ENCODE measurements at places on chromosomes 16 and 17. TPM values are rescaled to one million over a fixed set of nuclear protein-coding genes. Genes with fewer than 3 reads are reported as not detected.
A peak's percentile ranks its signal among the peaks of the same experiment; 100 is the strongest.

DNA sequence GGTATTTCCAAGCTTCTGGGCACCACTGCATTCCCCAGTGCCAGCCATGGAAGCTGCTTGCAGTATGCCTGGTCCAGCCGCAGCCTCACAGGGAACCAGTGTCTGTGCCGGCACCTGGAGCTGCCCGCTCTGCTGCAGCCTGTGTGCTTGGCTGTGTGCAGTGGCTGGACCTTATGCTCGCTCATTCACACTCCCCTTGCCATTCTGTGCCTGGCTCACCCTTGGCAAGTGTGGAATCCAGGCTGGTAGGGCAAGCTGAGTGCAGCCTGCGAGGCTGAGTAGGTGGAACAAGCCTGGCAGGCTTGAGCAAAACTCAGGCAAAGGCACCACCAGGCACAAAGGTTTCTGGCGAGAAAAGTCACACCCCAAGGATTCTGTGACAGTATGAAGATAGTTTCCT, 144.0 kb downstream of the MYO1D start:
- no peak overlapping the region for H3K4me3 ChIP-seq
- H3K4me1 ChIP-seq, result no peaks in the 10 kb centered on the region
- no peak for DNase-seq
- H3K27me3 ChIP-seq, result no peaks in the 10 kb centered on the region
- H3K27ac ChIP-seq, result no peak overlapping the region

The GUCY2D gene
- total RNA-seq, result not detected

The TEX14 gene
- 0.24 TPM for total RNA-seq

GRCh38 chr17:16044487-16044886, 44.9 kb downstream of the TTC19 start:
- no peak for DNase-seq
- H3K4me1 ChIP-seq, result peaks cover 4% of the 10 kb centered on the region
- H3K36me3 ChIP-seq, result no peaks in the 10 kb centered on the region
- H3K27ac ChIP-seq, result no peak overlapping the region
- no peak overlapping the region for H3K4me3 ChIP-seq

DNA sequence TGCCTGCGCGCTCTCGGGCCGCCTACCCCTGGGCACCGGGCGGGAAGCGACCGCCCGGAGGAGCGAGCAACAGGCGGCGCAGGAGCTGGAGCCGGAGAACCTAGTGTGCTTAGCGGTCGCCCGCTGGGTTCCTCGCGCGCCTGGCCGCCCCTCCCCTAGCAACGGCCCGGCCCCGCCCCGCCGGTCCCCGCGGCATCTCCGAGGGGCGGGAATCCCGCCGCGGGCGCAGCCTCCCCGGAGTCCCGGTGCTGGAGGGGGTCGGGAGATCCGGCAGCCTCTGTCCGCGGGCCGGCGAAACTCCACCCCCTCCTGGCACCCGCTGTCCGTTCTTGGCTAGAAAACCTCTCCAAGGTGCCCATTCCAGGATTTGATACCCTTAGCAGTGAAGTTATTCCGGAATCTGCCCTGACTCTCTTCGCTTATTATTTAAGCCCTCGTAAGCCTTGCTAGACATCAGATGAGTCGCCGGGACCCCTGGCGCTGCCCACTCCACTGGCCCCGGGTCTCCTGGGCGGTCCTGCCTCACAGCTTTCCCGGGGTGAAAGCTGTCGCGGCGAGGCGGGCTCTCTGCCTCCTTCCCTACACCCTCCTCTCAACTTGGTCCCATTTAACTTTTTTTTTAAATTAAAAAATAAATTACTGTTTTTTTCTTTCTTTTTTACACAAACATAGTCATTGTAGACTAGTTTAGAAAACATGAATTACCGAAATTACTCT, at the start of gene RPRML:
Gene RPRML, minus strand, starts transcription at position 107 of the 717 bp plus-strand sequence. CDS start 246 bp downstream, outside the sequence.
- peak within 1 kb of the TSS; percentile 45 for H3K4me3 ChIP-seq
- no peak for DNase-seq
- no peak within 1 kb of the TSS for H3K27ac ChIP-seq
- no peaks in the 10 kb centered on the region for H3K36me3 ChIP-seq
- no peaks in the 10 kb centered on the region for H3K27me3 ChIP-seq

GRCh38 chr17:38476549-38476948, 48.3 kb downstream of the ARHGAP23 start:
- no peak for DNase-seq
- no peak overlapping the region for H3K4me3 ChIP-seq
- no peak overlapping the region for H3K27ac ChIP-seq
- H3K27me3 ChIP-seq, result no peaks in the 10 kb centered on the region
- no peaks in the 10 kb centered on the region for H3K4me1 ChIP-seq

The HOXB4 gene
- total RNA-seq, result 0.87 TPM

- H3K4me3 ChIP-seq, result no peak overlapping the region
- H3K27ac ChIP-seq, result no peak overlapping the region
- no peaks in the 10 kb centered on the region for H3K27me3 ChIP-seq
- H3K36me3 ChIP-seq, result no peaks in the 10 kb centered on the region
- peaks cover 3% of the 10 kb centered on the region for H3K4me1 ChIP-seq
Measured at GRCh38 chr16:85935974-85936760, 37.2 kb downstream of the IRF8 start.

DNA sequence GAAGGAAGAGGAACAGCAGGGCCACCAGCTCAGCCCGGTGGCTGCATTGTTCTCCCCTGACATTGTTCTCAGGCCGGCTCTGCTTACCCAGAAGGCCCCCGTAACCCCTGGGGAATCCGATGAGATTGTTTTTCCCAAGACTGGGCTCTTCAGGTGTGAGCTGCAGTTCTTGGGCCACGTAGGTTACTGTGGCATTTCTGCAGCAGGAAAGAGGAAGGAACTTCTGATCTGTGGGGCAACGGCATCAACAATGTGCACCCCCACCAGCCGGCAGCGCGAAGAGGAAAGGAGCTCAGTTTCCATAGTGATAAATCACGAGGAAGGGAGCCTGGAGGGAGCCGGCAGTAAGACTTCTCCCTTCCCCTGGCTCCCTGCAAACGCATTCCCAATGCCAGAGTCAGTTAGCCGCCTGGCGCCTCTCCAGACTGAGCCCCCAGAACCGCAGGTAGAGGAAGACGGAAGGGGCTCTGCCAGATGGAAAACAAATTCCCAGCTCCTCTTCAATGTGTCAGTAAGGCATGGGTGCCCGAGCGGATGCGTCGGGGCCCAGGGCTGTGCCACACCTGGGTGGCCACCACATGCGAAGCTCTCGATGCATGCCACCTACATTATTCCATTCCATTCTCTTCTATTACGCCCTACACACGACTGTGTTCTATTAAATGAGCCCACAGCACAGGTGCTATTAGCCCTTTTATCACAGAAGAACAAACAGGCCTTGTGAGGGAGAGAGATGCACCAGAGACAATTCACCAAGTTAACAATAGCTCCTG, 21.5 kb upstream of the PECAM1 start:
- no peaks in the 10 kb centered on the region for H3K36me3 ChIP-seq
- peaks cover 15% of the 10 kb centered on the region for H3K4me1 ChIP-seq
- no peak overlapping the region for H3K4me3 ChIP-seq
- peak; percentile 63 for DNase-seq

DNA sequence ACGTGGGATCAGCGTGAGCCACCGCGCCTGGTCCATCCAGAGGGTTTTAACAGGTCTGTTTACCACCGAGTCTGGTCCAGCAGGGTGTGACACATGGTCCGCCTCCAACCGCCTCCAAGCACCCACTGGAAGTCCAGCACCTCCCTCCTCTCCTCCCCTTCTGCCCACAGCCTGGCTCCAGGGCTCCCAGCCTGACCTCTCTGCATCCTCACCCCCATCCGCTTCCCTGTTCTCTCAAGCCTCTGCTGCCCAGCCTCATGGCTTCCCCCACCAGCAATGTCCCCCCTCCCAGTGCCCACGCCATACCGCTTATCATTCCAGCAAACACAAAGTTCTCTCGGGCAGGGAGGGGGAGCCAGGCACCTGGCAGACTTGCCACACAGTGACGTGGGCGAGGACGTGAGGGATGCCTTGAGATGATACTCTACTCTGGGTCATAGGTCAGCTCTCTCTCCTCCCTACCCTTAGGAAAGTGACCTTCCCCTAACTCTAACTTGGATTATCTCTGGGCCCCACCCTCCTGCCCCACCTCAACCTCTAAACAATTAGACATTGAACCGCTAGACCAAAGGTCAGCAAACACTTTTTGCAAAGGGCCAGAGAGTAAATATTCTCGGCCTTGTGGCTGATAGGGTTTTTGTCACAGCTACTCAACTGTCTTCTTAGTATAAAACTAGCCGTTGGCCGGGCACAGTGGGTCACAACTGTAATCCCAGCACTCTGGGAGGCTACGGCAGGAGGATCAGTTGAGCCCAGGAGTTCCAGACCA, 23.1 kb downstream of the CDC42EP4 start:
- H3K27me3 ChIP-seq, result no peaks in the 10 kb centered on the region
- no peaks in the 10 kb centered on the region for H3K36me3 ChIP-seq
- peaks cover 74% of the 10 kb centered on the region for H3K4me1 ChIP-seq
- no peak for DNase-seq

The CPHXL2 gene
- total RNA-seq, result not detected

GRCh38 chr17:56884483-56885311, 29.2 kb downstream of the TRIM25 start:
- H3K4me3 ChIP-seq, result no peak overlapping the region
- no peak for DNase-seq
- no peaks in the 10 kb centered on the region for H3K36me3 ChIP-seq
- H3K27ac ChIP-seq, result no peak overlapping the region

The NUPR1 gene
- total RNA-seq, result 129 TPM

DNA sequence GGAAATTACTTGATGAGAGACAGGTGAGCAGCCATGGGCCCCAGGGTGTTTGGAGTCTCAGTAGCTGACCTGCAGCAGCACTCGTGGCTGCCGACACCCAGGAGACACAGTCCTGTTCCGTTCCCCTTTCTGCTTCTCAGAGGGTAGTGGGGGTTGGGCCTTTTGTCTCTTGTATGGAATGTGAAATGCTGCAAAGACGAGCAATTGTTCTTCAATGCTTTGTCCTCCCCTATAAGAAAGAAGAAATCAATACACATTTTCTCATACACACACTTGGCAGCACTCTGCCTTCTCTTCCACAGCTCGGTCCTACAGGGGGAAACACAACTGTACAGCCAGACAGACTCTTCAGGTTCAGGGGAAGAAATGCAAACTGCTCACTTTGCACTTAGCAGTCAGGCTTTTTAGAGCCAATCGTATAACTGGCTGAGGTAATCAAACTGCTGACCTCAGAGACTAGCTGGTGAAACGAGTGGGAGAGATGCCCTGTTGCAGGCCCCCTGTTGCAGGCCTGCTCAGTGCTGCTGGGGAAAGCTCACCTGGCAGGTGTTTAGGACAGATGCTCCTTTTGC, 96.7 kb downstream of the AATF start:
- no peak overlapping the region for H3K4me3 ChIP-seq
- H3K27me3 ChIP-seq, result no peaks in the 10 kb centered on the region
- no peak for DNase-seq
- no peaks in the 10 kb centered on the region for H3K36me3 ChIP-seq
- no peak overlapping the region for H3K27ac ChIP-seq
- H3K4me1 ChIP-seq, result no peaks in the 10 kb centered on the region

DNA sequence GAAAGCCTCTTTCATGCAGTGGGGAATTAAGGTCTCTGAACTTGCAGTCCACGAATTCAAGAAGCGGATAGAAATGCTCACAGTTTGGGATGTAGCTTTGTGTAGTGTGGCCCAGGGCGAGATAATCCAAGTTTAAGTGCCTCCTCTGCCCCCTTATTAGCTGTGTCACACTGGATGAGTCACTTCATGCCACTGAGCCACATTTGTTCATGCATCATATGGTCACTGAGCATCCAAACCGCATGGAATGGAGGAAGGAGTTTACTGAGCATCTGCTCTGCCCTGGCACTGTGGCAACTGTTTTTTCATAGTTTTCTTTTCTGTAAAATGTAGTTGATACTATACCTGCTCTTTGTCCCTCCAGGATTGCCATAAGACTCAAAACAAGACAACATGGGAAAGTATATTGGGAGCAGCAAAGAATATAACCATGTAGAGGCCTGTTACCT, 15.1 kb upstream of the DHX8 start:
- no peak overlapping the region for H3K4me3 ChIP-seq
- H3K4me1 ChIP-seq, result peaks cover 2% of the 10 kb centered on the region
- no peak for DNase-seq
- no peaks in the 10 kb centered on the region for H3K27me3 ChIP-seq
- H3K27ac ChIP-seq, result no peak overlapping the region
- H3K36me3 ChIP-seq, result no peaks in the 10 kb centered on the region

DNA sequence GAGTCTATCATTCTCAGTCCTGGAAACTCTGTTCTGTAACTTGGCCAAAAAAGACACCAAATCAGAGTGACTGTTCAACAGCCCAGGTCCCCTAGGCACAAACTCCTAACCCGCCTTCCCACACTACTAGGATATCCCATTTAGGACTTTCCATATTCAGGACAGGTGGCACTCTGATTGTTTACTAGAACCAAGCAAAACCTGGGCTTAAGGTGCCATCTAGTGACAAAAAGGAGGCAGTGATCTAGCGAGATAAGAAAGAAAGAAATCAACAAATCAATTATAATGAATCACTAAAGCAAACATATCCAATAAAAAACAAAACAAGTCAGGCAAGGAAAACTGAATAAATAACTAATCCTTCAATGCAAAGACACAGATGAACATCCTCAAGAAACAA, 203.9 kb downstream of the CEP112 start:
- no peaks in the 10 kb centered on the region for H3K27me3 ChIP-seq
- no peak for DNase-seq
- H3K4me1 ChIP-seq, result no peaks in the 10 kb centered on the region
- H3K36me3 ChIP-seq, result no peaks in the 10 kb centered on the region

DNA sequence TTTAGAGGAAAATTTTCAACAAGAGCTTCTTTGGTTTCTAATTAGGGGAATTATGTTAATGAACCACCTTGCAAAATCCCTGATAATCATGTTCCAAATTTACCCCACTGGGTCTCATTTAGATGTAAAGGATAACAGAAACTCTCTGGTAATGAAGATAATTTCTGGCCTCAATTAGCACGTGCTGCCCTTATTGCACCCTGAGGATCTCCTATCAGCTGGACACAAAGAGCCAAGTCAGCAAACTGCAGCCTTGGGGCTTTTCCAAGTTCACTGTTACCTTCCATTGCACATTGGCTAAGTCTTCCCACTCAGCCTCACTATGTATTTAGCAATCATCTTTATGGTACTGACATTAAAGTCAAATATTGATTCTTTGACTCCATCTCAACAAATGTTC, 78.1 kb downstream of the GP2 start:
- DNase-seq, result no peak
- no peaks in the 10 kb centered on the region for H3K27me3 ChIP-seq
- H3K27ac ChIP-seq, result no peak overlapping the region
- H3K36me3 ChIP-seq, result no peaks in the 10 kb centered on the region
- no peaks in the 10 kb centered on the region for H3K4me1 ChIP-seq

- H3K27ac ChIP-seq, result no peak overlapping the region
- DNase-seq, result no peak
- no peak overlapping the region for H3K4me3 ChIP-seq
Measured at GRCh38 chr16:76214856-76215255, 62.3 kb upstream of the CNTNAP4 start.

The GP1BA gene
- total RNA-seq, result not detected
